ENCODE measurements at places on chromosomes 3 and 15.

DNA sequence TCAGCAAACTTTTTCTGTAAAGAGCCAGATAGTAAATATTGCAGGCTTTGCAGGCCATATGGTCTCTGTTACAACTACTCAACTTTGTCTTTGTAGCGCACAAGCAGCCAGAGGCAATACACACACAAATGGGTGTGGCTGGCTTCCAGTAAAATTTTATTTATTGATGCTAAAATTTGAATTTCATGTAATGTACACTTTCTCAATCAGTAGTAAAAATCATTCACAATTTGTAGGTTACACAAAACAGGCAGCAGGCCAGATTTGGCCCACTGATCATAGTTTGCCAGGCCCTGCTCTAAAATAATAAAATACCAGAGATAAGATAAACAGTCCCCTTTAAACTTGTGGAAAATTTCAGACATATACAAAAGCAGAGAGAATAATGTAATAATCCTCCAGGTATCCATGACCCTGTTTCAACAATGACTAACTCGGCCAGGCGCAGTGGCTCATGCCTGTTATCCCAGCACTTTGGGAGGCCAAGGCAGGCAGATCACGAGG lies 330.3 kb downstream of the SHQ1 start:
- DNase-seq, result no peak

DNA sequence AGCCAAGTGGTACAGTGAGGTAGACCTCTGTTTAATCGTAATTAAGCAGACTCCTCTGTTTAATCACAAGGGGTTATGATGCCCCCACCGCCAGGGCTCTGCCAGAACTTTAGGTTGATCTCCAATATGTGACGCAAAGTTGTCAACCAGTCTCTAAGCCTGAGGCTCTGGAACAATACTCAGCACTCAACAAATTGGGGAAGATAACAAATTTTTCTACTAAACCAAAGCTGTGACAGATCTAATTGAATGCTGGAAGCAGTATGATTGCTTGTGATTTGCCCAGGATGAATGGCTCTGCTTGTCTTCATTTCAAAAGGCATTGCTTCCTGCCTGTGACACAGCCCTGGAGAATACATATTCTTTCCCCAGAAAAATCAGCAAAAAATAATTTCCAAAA lies 57.1 kb downstream of the SNTN start:
- no peak for DNase-seq

DNA sequence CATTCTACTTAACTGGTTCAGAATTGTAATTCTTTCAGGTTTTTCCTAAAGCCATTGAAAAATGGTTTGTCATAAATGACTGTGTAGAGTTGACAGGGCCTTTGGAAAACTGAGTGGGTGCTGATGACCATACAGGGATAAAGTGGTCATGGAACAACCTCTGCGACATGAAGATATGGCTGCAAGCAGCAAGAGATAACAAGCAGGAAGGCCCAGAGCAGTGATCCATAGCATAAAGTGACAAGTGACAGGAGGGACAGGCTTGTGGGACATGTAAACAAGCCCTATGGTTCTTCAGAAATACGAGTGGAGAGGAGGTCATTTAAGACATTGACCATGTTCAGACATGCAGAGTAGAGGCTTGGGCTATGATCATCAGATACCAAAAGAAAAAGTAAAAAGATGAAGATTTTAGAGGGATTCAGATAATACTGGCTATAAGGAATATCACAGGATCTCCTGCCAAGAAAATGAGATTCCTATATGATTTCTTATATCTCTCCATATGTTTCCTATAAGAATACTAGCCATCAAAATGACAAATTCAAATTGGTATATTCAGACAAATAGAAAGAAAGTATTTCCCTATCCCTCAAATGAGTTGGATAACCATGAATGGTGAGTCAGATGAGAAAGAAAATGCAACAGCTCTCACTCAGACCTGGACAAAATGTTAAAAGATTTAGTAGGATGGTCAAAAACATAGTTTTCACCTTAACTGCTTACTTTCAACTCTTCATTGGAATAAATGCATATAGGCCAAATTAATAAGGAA lies 827.6 kb upstream of the CFAP20DC start:
- no peak for DNase-seq

GRCh38 chr3:104582092-104582491 lies 784.6 kb upstream of the ALCAM start:
- no peak for DNase-seq

DNA sequence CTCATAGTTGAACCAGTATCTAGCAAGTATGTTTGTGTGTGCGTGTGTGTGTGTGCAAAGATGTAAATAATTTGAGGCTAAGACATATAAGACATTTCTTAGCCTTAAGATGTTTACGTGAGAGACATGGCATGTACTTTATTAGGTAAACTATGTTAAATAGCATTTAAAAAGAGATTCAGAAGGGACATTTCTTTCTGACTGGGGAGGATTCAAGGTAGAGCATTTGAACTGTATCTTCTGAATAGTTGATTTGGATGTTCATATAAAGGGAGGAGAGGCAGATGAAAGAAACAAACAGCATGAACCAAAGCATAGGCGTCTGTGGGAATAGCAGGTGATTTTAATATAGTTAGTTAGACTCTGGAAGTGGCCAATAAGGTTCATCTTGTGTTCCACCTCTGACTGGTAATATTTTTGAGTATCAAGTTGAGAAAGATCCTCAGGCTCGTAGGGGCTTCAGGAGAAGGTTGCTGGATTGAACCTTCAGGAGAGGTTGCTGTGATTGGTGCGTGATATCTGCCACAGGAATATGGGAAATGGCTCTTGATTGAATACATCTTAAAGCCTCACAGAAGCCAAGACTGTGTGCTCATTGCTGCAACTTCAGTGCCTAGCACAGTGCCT lies 12.6 kb downstream of the NFKBIZ start:
- DNase-seq, result no peak

GRCh38 chr3:177195242-177195991 lies 1.9 kb downstream of the TBL1XR1 start:
- DNase-seq, result no peak

DNA sequence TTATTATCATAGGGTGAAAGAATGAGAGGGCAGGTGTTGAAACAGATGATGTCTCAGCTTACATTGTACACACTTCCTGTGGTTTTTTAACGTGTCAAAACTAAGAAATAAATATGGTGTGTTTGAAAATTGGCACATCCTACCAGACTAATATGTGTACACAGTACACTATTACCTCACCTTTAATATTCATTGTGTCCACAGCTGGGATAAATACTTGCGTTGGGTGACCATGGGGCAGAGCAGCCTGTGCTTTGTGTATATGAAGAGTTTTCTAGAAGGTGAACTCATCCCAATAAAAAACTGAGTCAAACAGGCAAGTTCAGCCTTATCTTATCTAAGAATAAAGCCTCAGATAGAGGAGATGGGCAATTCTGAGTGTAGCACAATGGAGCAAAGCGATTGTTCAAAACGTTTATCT lies 17.3 kb downstream of the SUCNR1 start:
- DNase-seq, result no peak

DNA sequence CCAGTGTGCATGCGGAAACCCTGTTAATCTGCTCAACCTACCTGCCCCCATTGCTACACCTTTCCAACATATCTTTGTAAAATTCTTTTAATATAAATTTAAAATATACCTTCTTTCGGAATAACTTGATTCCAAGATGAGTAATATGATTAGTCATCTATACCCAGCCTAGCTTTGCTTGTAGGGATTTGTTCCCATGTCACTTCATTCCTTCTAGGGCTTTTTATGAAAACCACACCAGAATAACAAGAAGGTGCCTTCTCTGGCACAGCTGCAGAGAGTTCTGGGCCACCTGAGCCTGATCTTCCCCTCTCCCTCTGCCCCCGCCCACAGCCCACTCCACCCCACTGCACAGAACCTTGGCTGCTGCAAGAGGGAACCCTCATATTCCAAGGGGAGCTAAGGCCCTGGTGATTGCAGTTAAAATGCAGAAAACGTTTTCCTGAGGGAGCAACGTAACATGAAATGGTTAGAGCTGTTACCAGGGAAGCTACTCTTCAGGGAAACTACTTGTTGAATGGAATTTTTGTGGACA lies 38.6 kb upstream of the HACD2 start:
- no peak for DNase-seq

- DNase-seq, result no peak
Observed at GRCh38 chr3:172201870-172202236, 162.5 kb downstream of the FNDC3B start.

- DNase-seq, result no peak
Observed at GRCh38 chr3:101119535-101119934, 126.3 kb upstream of the ABI3BP start.

DNA sequence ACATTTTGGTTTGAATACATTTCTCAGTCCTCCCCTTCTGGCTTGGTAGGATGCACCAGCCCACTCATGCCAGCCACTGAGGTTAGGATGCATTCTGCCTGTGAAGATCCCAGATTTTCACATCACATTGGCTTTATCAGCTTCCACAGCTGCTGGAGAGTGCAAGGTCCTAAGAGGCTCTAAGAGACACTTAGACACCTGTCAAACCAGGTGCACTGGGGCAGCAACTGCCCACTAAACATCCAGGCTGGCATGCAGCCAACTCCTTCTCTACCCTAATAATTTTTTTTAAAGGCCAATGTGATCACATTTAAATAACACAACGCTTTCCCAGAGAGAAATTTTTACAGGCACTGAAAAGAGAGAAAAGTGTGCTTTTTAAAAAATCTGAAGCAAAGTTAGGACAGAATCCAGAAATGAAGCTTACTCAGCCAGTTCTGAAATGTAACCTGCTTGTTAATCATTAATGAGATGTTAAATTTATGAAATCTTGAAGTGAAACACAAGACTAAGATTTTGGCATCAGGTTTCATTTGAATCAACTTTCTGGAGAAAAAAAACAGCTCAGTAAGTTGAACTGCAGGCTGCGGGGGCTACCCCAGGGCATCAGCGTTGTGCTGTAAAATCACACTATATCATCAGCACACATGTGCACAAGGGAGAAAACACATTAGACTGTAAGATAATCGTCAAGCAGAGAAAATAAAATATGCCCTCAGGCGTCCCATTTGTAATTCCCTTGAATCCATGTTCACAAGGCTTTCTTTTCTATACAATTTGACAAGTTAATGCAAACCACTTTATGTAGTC lies 312.9 kb downstream of the ZBBX start:
- DNase-seq, result no peak

GRCh38 chr15:68210821-68211655 lies 5.9 kb upstream of the CALML4 start:
- DNase-seq, result no peak

- no peak for DNase-seq
Observed at GRCh38 chr3:37820286-37820685, 41.4 kb upstream of the CTDSPL start.

DNA sequence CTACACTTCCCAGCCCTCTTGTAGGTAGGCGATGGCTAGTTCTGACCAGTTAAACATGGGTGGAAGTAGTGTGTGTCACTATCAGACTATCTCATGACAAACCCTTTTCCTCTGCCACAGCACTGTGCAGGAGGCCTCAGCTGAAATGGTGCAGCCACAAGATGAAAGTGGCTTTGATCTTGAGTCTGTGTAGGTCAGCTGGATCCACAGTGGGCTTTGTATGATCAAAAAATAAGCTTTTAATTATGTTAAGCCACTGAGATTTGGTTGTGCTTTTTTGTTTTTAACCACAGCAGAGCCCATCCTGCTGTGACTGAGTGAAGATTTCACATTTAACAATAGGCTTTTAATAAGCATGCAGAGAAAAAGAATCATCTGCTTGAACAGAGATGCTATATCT lies 19.7 kb downstream of the RCN2 start:
- no peak for DNase-seq

- DNase-seq, result no peak
Observed at GRCh38 chr3:108328821-108329486, 32.6 kb downstream of the HHLA2 start.

DNA sequence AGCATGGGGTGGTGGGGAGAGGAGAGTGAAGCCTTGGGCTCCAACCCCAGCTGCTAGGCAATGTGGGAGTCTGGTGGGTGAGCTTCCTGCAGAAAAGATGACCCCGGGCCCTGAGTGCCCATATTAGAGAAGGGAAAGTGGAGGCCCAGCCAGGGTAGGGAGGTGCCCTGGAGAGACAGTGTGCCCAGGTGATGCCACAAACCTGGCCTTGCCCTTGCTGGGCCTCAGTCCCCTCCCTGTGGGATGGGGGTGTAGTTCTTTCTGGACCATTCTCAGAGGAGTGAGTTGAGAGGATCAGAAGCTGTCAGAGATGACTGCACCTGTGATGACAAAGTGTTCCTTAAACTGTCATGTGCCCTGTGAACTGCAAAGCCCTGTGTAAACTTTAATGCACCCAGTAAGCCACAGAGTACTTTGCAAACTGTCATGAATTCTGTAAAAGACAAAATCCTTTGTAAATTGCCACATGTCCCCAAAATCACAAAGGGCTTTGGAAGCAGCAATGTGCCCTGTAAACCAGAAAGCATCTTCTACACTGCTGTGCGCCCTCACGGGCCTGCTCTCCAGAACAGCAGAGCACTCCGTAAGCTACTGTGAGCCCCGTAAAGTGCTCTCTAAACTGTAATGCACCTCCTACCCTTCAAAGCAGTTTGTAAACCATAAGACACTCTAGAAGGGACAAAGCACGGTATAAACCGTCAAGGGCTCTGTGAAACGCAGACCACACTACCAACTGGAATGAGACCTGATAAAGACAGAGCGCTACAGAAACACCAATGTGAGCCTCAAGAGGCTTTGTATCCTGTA lies 51.3 kb upstream of the FGD5 start:
- DNase-seq, result no peak

- no peak for DNase-seq
Observed at GRCh38 chr15:101049856-101050622, 130.9 kb downstream of the LRRK1 start.

GRCh38 chr3:153373606-153374005 lies 211.6 kb downstream of the RAP2B start:
- DNase-seq, result no peak

GRCh38 chr15:29034593-29035335 lies 149.0 kb downstream of the APBA2 start:
- no peak for DNase-seq

GRCh38 chr3:37703626-37704025 lies 158.1 kb upstream of the CTDSPL start:
- DNase-seq, result no peak

DNA sequence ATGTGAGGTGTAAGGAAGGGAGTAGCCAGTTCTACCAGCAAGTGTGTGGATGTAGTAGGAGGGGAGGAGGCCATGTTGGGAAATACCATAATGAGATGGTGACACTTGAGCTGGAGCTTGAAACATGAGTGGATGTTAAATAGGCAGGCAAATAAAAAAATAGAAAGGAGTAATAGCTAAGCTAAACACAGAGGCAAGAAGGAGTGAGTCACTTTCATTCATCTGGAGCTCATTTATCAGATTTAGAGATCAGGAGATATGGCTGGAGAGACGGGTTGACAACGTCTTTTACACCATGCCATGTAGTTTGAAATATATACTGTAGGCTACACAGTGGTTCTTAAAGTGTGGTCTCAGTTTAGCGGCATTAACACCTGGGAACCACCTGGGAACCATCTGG lies 390.5 kb downstream of the DIPK2A start:
- no peak for DNase-seq
